ENCODE measurements at places on chromosomes 1 and 21.

GRCh38 chr1:205339197-205339702, 17.5 kb downstream of the KLHDC8A start:
- DNase-seq: no peak

DNA sequence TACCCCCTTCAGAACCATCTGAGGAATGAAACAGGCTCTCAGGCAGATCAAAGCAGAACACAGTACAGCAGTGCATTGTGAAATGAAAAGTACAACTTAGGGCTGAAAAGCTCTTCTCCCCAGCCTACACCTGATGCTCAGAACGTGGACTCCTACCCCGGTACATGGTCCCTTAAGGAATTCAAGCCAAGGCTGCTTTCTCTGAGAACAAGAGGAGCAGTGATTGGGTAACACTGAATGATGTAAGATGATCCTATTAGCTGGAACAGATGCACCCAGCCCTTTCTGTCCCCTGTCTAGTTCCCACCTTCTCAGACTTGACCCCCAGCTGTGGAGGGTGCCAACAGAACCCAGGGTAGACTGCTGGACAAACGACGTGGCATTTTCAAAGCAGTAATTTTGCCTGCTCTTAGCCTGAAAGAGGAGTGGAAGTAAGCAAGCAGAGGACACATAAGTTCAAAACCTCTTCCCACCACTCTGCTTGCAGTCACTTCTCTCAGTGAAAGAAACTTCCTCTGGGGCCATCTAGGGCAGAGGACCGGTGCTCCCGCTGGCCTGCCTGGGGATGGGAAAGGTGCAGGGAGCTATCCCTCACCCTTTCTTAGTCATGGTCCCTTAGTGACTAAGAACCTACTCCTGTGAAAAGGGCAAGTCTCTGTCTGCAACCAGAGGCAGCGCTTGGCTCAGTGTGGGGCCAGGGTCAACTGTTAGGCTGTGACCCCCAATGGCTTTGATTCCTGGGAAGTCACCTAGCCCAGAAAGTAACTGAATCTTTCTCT, 72.7 kb downstream of the TRABD2B start:
- no peak for DNase-seq

GRCh38 chr1:88729297-88729696, 45.2 kb downstream of the PKN2 start:
- no peak for DNase-seq

DNA sequence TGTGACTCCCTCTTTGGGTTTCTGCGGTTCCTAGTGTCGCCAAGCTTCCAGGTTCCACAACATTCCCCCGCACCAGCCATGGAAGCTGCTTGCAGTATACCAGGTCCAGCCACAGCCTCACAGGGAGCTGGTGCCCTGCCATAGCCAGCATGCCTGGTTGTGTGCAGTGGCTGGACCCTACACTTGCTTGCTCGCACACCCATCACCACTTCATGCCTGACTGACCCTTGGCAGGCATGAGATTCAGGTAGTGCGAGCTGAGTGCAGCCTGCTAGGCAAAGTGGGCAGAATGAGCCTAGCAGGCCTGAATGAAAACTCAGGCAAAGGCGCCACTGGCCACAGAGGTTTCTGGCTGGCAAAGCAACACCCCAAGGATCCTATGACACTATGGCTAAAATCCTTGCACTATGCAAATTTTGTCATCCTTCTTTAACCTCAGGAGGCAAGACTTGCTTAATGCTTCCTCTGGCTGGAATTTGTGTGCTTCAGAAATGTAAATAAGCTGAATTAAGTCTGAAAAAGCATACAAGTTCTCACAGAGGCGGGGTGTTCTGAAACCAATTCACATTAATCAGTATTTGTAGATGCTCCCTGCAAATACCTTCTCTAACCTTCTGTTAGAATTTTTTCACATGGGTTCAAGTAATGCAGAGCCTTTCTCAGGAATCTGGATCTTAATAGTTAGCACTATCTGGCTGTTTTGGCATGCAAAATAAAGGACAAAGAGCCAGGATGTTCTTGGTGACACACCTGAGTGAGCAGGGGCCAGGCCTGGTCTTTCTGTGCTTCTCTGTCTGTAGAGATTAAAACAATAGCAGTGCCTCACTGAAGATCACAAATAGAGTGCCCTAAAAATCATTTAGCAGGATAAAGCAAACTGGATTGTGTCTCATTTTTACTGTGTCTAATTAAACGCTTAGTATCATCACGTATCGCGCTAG, 256.9 kb downstream of the GPATCH2 start:
- no peak for DNase-seq

DNA sequence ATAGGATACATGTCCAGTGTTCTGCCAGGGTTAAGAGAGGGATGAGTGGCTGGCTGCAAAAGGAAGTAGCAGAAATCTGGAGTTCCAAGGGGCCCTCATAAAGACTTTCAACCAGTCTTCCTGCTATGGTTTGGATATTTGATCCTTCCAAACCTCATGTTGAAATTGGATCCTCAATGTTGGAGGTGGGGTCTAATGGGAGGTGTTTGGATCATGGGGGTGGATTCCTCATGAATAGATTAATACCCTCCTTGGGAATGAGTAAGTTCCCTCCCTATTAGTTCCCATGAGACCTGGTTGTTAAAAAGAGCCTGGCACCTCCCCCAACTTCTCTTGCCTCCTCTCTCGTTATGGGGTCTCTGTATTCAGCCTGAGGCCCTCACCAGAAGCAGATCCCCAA, 10.1 kb upstream of the GNG12 start:
- DNase-seq: no peak

- no peak for DNase-seq
Observed at GRCh38 chr1:98453066-98453465, 208.5 kb upstream of the SNX7 start.

DNA sequence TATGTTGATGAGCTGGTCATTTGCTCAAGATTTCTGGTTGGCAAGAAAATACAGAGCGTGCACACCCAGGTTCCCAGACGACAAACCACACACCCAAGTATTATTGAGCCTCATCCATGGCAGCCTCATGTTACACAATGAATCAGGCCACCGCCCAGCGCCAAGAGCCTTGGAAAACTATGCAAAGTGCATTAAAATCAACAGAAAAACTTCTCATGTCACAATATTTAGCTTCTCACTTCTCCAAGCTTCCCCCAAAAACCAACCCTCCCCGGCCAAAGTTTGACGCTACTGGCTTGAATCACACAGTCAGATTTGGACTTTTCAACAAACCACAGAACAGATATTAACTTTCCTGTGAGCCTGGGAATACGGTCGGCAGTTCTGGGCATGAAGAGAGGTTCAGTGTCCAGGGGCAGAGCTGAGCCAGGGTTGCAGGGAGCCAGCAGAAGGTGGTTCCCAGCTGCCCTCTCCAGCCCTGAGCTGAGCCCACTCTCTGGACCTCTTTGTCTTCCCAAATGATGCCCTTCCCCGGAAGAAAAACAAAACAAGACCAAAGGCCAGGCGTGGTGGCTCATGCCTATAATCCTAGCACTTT, 71.1 kb downstream of the SETD4 start:
- no peak for DNase-seq

DNA sequence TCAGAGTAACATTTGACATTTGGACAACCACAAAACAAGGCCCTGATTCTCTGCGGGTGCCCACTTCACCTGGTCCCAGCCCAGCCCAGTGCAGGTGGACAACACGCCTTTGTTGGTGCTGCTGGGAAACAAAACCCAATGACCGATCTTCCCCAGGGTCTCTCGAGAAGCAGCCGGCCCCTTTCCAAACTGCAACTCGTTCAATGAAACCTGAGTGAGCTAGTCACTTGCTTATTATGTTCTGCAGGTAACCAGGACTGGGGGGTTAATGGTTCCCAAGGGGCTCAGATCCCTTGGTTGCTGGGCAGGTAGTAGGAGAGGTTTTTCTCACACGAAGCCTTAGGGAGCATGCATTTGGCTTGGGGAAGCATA, 42.9 kb downstream of the ABCG1 start:
- DNase-seq: no peak

DNA sequence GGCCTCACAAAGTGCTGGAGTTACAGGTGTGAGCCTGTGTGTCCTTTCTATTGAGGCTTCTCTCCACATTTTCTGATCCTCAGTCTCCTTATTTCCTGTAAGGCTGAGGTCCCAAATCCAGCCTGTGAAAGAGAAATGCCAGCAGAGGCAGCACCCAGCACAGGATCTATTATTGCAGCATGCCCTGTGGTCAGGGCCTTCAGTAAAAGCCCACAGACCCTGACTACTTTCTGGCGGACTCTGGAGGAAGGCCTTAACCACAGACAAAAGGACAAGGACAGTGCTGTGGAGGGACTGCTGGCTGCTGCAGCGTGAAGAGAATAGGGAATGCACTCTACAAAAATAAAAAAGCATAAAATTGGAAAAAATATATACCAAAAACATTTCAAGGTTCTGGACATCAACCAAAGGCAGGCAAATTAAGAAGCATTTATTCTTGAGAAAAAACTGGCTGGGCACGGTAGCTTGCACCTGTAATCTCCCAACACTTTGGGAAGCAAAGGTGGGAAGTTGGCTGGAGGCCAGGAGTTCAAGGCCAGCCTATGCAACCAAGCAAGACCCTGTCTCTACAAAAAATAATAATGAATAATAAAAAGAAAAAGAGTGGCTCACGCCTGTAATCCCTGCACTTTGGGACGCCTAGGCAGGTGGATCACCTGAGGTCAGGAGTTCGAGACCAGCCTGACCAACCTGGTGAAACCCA, 9.4 kb upstream of the PGD start:
- DNase-seq: no peak

GRCh38 chr1:61441723-61442262, 283.1 kb downstream of the TM2D1 start:
- DNase-seq: no peak

GRCh38 chr1:172898866-172899265, 151.9 kb downstream of the TNFSF18 start:
- no peak for DNase-seq

DNA sequence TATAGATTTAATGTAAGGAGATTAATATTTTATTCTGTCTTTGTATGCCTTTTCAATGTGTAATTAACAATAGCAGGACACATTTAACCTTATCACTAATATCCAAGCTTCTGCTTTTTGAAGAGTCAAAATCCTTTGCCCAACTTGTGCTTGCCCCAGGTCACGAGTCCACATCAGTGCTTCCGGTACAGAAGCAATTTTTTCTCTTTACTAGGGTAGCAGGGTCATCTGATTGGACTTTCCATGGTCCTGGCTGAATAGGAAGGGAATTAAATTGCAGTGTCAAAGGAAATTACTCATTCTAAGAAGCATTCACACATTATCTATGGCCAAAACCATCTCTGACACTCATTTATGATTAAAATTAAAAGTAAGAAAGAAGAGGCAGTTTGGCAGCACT, 460.5 kb upstream of the ADGRL2 start:
- DNase-seq: no peak

DNA sequence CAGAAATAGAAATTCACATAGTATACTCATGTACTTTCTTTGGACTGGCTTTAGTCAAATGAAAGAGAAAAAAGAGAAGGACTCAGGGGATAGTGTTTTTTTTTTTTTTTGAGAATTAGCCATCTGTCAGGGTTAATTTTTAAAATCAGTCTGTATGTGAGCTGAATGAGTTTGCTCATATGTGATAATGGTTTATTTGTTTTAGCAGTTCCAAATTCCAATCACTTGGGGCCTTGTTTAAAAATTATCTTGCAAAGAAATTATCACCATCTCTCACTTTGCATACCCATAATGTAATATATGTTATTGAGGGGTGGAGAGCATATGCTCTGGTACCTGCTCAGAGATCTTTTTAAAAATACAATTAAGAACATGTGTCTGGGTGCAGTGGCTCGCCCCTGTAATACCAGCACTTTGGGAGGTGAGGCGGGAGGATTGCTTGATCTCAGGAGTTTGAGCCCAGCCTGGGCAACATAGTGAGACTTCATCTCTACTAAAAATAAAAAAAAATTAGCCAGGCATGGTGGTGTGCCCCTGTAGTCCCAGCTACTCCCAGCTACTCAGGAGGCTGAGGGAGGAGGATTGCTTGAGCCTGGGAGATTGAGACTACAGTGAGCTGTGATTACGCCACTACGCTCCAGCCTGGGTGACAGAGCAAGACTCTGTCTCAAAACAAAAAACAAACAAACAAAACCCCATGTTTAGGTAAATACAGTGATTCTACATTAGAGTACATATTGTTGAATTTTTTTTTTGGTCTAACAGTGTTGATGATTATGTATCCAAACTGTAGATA, 19.7 kb downstream of the GNAI3 start:
- no peak for DNase-seq

- peak; percentile 68 for DNase-seq
Observed at GRCh38 chr1:209076688-209077087, 506.8 kb upstream of the CAMK1G start.

- DNase-seq: no peak
Observed at GRCh38 chr1:54995835-54996234, 2.9 kb upstream of the BSND start.

GRCh38 chr1:240719953-240720700, 108.2 kb upstream of the GREM2 start:
- no peak for DNase-seq

DNA sequence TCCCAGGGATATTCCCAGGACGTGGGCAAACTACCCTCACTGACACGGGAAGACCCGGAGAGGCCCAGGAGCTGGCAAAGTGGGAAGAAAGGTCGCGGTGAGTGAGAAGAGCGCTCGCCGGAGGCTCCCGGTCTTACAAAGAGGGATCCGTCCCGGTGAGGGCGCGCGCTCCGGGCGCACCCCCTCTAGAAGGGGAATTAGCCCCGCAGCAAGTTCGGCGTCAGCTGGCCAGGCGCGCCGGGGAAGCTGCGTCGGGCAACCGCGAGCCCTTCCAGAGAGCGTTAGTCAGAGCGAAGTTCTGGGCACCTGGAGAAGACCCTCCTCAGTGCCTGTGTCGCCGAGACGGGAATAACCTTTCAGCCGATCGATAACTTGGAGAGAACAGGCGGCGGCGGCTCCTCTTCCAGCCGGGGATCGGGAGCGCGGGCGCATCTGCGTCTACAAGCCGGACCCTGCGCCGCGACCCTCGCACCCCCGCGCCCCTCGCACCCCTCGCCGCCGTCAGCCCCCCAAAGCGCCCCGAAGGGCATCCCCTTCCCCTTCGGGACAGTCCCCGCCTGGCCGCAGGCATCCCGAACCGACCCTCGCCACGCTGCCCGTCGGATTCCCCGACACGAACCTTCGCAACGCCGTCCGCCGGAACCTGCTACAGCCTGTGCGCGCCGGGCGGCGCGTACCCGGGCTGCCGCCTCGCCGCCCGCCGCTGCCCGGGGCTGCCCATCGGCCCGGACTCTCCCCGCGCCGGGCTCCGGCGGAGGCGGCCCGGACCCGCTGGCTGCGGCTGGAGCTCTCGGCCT, 485 bp downstream of the SIPA1L2 start:
- peak; percentile 18 for DNase-seq

DNA sequence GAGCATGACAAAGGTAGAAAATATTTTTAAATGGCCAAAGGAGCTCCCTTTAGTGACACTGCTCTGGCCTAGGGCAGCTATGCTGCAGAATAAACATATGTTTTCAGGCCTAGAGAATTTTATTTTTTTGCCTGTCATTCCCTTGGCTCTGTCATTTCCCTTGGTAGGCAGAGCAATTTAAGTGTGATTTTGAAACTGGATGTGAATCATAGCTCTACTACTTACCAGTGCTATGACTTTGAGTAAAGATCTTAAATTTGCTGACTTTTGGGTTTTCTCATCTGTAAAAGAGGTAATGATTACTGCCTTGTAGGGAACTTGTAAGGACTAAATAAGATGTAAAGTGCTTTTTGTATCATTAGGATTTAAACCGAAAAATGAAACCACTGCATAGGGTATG, 189.0 kb upstream of the ZRANB2 start:
- DNase-seq: no peak

GRCh38 chr1:15959827-15960446, 16.0 kb downstream of the ZBTB17 start:
- no peak for DNase-seq

GRCh38 chr1:12124693-12125421, 41.9 kb upstream of the TNFRSF1B start:
- no peak for DNase-seq

All from T47D (cell line).